ENCODE measurements at places on chromosomes 3 and 15.

DNA sequence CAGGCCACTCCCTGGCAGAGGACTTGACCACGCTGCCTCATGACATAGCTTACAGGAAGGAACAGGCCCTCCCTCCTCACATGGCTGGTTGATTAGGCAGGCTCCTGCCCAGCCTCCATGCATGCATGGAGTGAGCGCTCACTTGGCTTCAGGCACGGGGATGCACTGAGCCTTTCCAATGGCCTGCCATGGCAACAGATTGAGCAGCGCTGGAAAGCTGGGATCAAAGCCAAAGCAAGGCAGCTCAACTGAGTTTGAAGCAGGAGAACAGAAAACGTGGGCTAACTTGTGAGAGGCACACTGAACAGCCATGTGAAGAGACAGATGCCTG, 5.9 kb upstream of the GRAMD2A start:
- no peak for DNase-seq

DNA sequence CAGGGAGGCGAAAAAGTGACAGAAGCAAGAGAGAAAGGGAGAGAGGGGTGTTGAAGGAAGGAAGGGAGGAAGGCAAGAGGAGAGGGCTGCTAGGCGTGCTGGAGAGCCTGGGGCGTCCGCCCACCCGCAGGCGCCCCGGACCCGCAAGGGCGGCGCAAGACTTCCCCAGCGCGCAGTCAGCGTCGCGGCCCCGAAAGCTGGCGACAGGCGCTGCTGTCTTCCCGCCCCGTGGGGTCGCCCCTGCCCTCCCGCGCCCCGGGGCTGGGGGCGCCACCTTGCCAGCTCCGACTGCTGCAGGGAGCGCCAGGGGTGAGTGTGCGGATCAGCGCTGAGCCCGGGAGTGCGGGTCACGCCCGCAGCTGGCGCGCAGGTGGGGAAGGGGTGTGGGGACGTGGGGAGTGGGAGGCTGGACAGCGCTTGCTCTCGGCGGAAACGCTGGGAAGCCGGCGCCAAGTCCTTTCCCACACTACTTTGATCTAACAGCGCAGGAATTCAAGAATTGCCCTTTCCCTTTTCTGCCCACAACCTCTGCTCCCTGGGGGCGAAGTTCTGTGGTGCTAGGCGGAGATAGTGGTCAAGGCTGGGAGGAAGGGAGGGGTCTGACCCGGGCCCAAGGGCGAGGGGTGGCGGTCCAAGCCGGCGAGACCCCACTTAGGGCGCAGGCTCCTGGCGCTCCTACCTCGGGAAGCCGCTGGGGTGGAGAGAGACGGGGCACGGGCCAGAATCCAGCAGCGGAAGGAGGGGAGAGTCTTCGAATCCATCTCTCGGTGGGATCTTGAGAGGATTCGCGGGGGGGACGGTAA, 266.1 kb downstream of the CGGBP1 start:
- DNase-seq, result no peak

- DNase-seq, result no peak
These were observed 88.8 kb upstream of the CTDSPL start for GRCh38 chr3:37772773-37773354.

- DNase-seq, result no peak
These were observed 2.3 kb downstream of the XYLB start for GRCh38 chr3:38348903-38349302.

- no peak for DNase-seq
These were observed 59.0 kb upstream of the PDZRN3 start for GRCh38 chr3:73683706-73684105.

- no peak for DNase-seq
These were observed 13.0 kb downstream of the GP5 start for GRCh38 chr3:194386066-194386465.

- DNase-seq, result no peak
These were observed 29.0 kb downstream of the GOLM2 start for GRCh38 chr15:44317423-44318058.

- no peak for DNase-seq
These were observed 51.0 kb upstream of the TRA2B start for GRCh38 chr3:185988816-185989175.

DNA sequence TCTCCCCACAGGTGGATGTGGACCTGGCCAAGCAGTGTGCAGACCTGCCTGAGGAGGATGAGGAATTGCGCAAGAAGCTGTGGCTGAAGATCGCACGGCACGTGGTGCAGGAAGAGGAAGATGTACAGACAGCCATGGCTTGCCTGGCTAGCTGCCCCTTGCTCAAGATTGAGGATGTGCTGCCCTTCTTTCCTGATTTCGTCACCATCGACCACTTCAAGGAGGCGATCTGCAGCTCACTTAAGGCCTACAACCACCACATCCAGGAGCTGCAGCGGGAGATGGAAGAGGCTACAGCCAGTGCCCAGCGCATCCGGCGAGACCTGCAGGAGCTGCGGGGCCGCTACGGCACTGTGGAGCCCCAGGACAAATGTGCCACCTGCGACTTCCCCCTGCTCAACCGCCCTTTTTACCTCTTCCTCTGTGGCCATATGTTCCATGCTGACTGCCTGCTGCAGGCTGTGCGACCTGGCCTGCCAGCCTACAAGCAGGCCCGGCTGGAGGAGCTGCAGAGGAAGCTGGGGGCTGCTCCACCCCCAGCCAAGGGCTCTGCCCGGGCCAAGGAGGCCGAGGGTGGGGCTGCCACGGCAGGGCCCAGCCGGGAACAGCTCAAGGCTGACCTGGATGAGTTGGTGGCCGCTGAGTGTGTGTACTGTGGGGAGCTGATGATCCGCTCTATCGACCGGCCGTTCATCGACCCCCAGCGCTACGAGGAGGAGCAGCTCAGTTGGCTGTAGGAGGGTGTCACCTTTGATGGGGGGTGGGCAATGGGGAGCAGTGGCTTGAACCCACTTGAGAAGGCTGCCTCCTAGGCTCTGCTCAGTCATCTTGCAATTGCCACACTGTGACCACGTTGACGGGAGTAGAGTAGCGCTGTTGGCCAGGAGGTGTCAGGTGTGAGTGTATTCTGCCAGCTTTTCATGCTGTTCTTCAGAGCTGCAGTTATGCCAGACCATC, 8.6 kb downstream of the VPS18 start:
- no peak for DNase-seq

- no peak for DNase-seq
These were observed 239.5 kb downstream of the NAALADL2 start for GRCh38 chr3:175098644-175099043.

GRCh38 chr3:72272356-72272755, 487.4 kb upstream of the PROK2 start:
- DNase-seq, result no peak

- no peak for DNase-seq
These were observed 190.2 kb downstream of the RORA start for GRCh38 chr15:61038910-61039309.

DNA sequence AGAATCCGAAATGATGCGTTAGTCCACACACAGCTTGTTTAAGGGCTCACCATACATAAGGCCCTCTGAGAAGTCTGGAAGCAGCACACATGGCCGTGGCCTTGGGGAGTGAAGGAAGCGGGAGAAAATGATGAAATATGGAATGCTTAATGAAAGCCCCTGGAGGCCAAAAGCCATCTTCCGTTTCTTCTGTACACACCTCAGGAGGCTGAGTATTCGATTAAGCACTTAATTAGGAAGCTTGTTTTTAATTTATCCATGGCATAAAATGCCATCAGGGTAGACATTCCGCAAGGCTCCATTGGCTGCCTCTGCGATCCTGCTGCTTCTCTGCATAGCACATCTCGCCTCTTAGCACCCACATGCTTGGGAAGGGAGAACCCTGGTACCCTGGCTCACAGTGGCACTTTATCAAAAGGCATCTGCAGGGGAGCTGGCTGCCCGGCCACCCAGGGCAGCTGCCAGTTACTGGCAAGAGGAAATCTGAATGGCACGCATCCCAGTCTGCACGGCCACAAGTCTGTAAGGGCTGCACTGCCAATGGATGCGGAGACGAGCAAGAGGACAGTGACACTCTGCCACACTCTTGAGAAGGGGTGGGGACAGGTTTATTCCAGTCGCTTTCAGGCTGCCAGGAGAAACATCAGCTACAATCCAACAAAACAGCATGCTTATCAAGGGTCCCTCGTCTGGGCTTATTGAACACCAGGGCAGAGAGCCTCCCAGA, 356.2 kb downstream of the OCA2 start:
- DNase-seq, result no peak

DNA sequence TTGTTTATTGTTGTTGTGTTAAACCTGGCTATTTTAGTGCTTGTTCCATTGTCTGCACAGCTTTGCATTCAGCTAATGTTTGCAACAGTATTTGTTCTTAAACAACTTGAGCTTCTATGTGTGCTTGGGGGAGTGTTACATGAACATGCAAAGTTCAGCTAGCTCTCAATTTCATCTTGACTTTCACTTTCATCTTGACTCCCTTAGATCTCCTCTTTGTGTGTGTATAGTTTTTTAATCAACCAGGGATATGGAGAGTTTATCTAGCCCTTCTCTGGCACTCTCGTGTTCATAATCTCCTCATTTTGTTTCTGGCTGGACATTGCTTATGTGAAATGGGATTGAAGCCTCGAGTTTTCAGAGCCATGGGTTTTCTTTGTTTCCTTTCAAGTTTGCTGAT, 212.4 kb upstream of the ZBTB20 start:
- DNase-seq, result no peak

- no peak for DNase-seq
These were observed 102.0 kb downstream of the CMSS1 start for GRCh38 chr3:99919694-99920093.

- DNase-seq, result no peak
These were observed 4.6 kb downstream of the SENP5 start for GRCh38 chr3:196872316-196872715.

GRCh38 chr15:39579487-39580116, 1.3 kb upstream of the THBS1 start:
- no peak for DNase-seq

DNA sequence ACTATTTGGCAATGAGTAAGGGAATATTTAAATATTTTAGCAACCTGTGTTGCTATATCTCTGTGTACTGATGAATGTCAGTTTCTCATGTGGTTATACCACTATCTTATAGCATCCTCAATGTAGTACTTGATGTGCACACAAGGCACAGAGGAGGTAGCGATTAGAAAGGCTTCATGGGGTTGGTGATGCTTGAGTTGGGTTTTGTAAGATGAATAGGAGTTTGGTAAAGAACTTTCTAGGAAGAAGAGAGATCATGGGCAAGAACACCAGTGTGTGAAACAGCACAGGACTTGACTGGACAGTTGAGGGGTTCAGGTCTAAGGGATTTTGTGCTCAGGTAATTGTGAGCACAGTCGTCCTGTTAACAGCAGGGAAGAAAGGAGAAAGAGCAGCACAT, 38.1 kb downstream of the LPP start:
- DNase-seq, result no peak

GRCh38 chr3:38454884-38455638, 1.4 kb downstream of the ACVR2B start:
- DNase-seq, result no peak

DNA sequence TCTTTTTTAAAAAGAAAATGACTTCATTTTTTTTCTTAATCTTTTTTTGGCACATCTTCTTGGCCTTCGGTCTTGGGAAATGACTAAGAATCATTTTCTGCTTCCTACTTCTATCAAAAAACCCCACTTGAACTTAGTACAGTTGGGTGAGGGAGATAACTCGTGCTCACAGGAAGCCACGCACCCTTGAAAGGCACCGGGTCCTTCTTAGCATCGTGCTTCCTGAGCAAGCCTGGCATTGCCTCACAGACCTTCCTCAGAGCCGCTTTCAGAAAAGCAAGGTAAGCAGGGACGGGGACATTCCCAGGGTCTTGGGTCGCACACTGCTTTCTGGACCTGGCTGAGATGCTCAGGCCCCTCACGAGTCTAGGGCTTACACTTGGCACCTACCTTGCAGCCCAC, at the start of gene CCR4:
Gene CCR4 (plus strand): TSS at position 235 of the 402 bp plus-strand sequence. CDS start 1,779 bp downstream, outside the sequence.
- DNase-seq, result no peak

- DNase-seq, result no peak
These were observed 191.7 kb upstream of the ATP11B start for GRCh38 chr3:182601597-182601996.

- DNase-seq, result no peak
These were observed 15.0 kb upstream of the UTS2B start for GRCh38 chr3:191345334-191345733.

- peak; percentile 40 for DNase-seq
These were observed 1.4 kb upstream of the RAP2B start for GRCh38 chr3:153160451-153161137.

- no peak for DNase-seq
These were observed 560.0 kb upstream of the CFAP20DC start for GRCh38 chr3:59609657-59610348.

DNA sequence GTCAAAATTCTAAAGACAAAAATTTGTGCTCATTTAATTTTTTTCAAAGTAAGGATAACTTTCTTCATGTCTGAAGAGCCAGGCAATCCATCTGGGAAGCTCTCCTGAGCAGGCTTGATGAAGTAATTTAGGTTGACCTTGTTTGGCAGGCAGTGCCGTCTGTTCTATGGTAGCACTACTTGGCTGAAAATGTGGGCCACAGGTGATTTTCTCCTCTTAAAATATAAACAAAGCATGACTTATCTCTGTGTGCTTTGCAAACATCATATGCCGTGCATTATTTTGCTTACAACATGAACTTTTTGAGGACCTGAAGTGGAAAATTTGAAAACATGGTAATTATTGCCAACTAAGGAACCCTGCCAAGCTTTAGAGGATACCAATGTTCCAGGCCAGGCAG, 143.2 kb downstream of the RAP2B start:
- DNase-seq, result no peak

DNA sequence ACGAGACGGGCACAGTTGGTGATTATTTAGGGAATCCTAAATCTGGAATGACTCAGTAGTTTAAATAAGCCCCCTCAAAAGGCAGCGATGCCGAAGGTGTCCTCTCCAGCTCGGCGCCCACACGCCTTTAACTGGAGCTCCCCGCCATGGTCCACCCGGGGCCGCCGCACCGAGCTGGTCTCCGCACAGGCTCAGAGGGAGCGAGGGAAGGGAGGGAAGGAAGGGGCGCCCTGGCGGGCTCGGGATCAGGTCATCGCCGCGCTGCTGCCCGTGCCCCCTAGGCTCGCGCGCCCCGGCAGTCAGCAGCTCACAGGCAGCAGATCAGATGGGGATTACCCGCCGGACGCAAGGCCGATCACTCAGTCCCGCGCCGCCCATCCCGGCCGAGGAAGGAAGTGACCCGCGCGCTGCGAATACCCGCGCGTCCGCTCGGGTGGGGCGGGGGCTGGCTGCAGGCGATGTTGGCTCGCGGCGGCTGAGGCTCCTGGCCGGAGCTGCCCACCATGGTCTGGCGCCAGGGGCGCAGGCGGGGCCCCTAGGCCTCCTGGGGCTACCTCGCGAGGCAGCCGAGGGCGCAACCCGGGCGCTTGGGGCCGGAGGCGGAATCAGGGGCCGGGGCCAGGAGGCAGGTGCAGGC, 318.0 kb downstream of the FGF12 start:
- DNase-seq, result no peak

Data from stimulated activated CD8-positive, alpha-beta memory T cell treated with anti-CD3 and anti-CD28 coated beads, Interleukin-15, amount 100 ng/mL, for 24 hours (primary cell).